AG04449 (cell line): ENCODE measurements at places on chromosomes 13 and 19.

- no peak for DNase-seq
Observed at GRCh38 chr13:40963927-40964326, 55.2 kb downstream of the ELF1 start.

DNA sequence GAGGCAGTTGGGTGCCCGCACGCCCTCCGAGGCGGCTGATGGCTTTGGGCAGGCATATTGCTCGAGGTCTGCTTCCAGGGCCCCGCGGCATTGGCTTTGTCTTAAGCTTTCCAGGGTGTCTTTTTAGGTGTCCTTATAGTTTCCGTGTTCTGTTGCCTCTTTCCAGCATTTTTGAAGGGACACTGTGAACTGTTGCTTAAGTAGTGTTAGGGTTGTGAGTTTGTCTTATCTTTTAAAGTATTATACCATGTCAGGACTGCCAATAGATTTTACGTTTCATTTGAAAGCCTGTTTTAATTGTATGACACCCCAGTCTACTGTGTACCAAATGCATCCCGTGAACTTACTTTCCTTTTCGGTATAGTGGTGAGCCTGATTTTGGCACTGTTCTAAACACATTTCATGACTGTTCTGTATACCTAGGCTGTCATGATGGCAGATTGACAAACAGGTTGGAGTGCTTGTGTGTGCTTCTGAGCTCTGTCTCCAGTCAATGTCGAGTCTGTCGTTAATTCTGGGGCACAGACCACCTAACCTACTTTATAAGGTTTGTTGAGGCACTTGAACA lies 656 bp downstream of the PCCA start:
- no peak for DNase-seq

DNA sequence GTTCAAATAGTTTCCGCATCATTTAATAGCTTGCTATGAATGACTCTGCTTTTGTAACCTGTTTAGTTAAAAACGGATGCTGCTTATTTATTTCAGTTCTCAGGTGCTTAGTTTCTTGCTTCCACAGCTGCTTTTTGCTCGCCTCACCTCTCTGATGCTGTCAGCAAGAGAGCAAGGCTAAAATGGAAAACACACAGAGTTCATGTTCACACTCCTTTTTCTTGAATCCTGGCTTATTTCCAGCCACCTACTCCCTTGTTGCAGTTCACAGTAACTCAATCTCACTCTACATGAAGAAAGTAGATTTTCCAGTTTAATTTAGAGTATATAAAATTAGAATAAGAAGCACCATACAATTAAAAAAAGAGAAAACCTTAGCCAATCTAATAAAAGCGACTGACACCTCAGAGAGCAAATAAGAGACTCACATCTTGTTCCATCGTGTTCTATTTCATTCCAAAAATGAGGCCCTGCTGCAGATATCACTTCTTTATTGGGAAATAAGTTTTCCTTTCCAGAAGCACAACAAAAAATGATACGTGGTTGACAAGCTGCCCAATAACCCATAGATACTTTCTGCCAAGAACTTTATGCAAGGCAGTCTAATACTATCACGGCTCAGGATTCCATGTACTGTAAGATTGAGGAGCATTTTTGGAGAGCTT lies 326.1 kb upstream of the SLITRK1 start:
- no peak for DNase-seq

DNA sequence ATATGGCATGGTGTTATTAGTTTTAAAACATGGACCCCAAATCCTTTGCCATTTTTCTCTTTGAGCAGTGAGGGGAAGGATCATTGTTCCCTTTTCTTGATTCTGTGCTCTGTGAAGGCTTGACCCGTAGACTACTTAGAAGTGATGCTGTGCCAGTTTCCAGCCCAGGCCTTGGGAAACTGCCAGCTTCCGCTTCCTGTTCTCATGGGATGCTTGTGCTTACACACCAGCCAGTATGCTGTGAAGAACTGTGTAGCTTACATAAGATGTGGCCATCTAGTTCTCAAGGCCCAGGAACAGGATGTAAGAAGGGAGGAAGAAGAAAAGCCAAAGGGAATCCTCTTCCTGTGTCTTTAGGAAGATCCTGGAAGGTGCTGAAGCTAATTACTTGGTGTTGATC lies 180.9 kb downstream of the PCCA start:
- peak; percentile 16 for DNase-seq

DNA sequence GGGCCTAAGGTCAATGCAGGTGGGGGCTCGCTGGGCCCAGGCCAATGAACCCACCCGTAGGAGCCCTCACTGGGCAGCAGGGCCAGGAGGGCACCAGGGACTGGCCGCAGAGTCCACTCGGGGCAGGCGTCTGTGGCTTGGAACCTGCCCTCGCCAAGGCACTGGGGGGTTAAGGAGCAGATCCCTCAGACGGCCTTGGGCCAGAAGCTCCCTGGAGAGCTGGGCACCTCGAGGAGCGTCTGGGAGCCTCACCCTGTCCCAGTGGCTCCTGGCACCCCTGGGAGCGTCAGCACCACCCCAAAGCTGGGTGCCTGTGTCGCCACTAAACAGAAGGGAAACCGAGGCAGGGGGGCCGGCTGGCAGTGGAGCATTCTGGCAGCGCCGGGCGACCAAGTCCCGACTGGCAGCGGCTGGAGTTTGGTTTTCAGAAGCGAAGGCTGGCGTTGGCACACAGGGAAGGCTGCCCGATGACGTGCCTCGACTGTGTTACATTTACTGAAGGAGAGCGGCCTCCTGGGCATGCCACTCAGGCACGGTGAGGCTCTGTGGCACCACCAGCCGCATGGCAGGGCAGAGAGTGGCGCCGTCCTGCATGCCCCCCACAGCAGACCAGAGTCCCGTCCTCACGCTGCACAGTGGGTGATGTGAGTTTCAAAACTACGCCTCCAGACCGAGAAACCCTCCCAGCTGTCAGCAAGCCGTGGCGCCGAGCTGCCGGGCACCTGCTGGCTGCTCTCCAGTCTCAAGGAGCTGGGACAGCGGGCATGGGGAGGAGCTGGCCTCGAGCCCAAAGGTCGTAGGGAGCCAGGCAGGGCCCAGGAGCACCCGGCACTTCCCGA lies 9.2 kb upstream of the MEX3D start:
- DNase-seq, result no peak

DNA sequence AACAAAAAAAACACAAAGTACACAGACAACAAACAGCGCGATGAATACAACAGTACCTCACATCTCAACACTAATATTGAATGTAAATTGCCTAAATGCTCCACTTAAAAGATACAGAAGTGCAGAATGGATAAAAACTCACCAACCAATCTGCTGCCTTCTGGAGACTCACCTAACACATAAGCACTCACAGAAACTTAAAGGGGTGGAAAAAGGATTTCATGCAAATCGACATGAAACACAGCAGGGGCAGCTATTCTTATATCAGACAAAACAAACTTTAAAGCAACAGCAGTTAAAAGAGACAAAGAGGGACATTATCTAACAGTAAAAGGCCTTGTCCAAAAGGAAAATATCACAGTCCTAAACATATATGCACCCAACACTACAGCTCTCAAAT lies 209.5 kb downstream of the ABCC4 start:
- DNase-seq, result no peak

GRCh38 chr19:31253526-31254179 lies 95.6 kb downstream of the TSHZ3 start:
- no peak for DNase-seq

DNA sequence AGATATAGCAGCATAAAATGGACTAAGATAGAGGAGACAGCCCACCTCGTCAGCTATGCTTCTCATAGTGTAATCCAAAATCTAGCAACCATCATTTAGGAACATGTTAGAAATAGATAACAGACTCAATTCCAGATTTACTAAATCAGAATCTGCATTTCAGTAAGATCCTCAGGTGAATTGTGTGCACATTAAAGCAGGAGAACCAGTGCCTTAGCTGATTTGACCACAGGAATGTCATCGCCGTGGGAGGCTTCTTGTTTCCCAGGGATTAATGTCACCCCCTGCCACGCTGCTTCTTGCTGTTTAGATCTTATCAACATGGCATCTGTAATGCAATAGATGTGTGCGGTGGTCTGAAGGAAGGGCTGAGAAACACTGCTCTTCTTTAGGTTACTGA lies 84.0 kb downstream of the GPC5 start:
- no peak for DNase-seq

DNA sequence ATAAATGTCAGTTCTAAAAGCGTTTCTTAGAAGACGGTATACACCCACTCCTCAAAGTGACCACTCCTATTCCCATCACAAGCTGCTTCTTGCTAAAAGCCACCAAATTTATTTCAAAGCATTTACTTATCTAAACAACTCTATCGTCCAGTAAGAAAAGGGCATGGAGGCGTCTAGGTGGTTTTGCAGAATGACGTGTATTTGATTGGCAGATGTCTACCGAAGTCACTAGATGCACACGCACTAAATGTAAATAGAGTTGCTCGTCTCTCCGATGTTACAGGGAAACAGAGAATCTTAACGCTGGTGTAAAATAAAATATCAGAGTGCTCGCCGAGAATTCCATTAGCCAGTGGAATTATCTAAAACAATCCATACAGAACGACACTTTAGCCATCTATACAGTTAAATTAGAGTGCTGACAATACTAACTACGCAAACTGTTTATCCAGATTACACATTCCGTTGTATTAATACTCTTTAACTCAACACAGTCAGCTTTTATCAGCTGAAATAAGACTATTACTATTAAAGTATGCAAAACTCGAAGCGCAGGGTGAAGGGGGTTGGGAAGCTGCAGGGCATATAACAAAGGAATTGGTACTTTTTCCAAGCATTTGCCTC lies 1.9 kb downstream of the KLF12 start:
- no peak for DNase-seq

DNA sequence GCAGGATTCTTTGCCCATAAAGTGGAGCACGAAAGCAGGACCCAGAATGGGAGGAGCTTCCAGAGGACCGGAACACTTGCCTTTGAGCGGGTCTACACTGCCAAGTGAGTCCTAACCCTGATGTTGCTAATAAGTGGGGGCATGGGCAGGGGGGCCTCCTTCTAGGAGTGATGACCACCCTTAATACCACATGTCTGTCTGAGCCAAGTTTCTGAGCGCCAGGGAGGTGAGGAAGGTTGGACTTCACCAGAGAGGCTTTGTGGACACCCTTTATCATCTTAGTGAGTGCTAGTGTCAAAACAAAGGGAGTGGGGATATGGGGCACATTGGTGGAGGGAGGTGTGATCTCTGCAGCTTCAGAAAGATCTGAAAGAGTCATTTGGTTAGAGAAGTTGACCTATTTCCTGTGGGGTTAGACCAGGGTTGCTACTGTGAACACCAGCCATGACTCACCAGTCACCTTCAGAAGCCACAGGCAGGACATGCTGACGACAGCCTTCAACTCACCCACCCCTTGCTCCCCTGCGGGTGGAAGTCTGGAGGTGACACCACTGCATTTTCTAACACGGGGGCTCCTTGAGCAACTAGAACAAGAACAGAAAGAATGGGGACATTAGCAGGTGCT lies 8.8 kb downstream of the ALOX5AP start:
- no peak for DNase-seq

DNA sequence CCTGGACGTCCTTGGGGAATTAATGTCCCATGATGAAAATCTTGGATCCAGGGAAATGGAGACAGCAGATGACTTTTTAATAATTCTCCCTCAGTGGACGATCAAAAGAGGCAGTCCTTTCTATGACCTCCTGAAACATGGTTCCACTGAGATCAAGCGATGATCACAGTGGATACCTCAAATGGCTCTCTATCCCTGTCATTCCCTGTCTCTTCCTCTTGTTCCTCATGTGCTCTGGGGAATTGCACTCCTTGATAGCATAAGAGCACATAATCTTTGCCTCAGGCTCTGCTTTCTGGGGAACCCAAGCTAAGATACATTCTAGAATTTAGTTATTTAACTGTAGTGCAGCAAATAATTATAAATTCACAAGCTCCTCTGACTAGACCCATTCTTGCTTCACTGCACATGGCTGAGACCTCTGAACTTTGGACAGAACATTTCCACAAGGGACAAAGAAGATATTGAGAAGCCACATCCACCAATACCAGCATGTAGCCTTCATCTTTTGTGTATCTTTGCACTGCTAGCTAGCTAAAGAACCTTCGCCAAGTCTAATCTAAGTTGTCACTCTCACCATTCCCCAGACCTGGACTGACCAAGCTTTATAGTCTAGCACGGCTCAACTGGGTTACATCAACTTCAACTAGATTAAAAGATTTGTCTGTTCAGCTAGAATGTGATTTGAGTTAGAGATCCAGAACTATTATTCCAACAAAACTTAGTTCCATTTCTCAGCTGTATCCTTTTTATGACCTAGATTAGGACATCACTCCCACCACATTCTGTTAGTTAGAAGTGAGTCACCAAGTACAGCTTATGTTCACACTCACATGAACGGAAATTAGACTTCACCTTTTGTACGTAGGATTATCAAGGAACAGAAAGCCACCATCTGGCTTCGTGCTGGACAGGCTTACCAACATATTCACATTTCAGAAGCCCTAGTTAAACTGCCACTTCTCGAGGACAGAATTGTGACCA lies 142.7 kb downstream of the SUCLA2 start:
- DNase-seq, result peak; percentile 73

GRCh38 chr13:40595693-40596092 lies 70.7 kb downstream of the FOXO1 start:
- DNase-seq, result no peak

DNA sequence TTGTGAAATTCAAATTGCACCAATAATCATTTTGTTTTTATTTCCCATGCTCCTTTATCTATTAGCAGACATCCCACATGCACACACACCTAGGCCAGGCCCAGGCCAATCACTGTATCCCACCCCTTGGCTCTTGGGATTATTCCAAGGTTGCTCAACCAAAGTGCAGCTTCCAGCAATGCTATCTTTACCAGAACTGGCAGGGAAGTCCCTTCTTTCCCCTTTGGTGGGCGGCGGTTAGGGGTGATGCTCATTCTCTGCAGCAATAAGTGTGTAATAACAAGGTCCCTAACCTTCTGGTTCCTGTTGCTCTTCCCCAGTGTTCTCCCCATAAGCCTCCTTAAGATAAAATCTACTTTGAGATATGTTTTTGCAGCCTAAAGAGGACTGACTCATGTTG lies 18.3 kb upstream of the KCTD12 start:
- DNase-seq, result no peak

DNA sequence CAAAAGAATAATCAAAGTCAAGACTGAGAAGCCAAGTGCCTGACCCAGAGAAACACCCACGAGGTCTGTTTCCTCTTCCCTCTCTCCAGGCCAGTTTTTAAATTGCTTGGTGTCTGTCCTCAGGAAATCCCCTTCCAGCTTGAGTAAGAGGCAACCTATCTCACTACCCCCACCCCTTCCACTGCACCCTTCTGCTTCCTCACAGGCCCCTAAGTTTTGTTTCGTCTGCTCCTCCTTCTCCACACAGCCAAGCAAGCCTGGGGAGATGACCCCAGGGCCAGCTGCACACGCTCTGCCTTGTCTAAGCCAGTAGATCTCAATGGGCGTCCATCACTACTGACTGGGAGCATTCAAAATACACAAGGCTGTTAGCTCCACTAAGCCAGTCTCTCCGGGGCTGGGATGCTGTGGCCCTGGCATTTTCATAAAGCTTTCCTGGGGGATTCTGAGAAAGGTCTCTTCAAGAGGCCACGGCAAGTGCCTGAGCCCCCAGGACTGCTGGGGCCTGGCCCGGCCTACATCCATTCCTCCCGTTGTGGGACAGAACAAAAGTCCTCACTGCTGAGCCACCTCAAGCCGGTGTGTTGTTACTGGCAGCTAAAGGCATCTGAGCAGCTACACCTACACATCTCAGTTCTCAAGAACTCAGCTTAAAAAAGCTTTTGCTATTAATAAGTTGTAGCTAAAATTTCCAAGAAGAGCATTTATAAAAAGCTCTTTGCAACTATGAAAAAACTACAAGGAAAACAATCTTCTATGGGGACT lies 14.9 kb upstream of the IL4I1 start:
- DNase-seq, result no peak
